ENCODE measurements at places on chromosomes 2 and 18.

- DNase-seq = no peak
These were observed 14.5 kb upstream of the LRPPRC start for GRCh38 chr2:44010266-44010665.

- DNase-seq = no peak
These were observed 411 bp downstream of the RNASEH1 start for GRCh38 chr2:3557639-3558204.

DNA sequence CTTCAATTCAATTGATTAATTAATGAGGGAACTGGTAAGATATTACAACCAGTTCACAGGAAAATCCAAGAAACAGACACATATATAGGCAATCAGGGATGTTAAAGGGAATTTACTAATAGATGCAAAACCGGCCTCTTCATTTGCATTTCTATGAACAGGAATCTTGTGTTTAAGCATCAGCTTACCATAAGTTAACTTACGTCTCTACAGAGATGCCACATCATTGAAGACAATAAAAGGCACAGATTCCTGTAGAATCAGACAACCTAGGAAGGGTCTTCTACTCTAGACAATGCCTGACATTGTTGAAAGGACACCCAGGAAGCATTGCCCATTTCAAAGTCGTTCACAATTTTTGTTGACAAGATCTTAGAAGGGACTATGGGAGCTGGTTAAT is 121.0 kb upstream of the STPG4 start:
- DNase-seq = no peak

DNA sequence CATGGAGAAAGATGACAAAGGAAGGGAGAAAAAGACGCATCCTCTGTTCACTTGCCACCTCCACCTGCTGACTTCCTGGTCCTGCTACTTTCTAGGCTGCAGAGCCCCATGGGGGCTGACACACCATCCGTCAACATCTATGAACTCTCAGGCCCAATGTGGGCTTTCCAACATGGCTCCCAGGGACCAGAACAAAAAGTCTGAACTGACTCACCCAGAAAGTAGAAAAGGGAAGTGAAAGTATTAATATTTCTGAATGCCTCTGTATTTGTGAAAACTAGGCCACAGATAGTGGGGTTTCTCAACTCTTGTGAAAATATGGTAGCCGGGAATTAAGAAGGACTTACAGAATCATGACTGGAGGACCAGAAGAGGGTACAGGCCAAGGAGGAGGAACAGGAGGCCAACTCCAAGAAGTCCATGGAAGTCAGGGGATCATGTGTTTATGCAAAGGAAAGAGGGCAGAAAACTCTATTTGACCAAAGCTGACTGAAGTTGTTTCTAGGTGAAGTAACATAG is 123.1 kb upstream of the CAB39 start:
- no peak for DNase-seq

- no peak for DNase-seq
These were observed 285.7 kb downstream of the EPHA4 start for GRCh38 chr2:221286406-221286805.

DNA sequence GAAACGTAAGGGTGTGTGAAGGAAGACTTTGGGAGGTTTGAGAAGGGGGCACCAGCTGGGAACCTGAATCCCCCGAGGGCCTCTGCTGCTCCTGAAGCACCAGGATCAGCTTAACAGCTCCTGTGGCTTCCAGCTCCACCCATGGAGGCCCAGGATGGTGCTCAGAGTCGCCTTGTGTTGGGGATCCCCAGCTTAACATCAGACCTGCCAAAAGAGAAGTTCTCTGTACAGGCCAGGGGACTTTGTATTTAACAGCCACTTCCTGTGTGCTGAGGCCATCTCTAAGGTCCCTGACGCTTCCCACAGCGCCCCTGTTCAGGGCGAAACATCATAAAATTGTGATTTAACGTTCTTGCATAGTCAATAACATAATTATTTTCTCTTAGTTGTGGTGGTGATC is 77.5 kb downstream of the NCK2 start:
- no peak for DNase-seq

DNA sequence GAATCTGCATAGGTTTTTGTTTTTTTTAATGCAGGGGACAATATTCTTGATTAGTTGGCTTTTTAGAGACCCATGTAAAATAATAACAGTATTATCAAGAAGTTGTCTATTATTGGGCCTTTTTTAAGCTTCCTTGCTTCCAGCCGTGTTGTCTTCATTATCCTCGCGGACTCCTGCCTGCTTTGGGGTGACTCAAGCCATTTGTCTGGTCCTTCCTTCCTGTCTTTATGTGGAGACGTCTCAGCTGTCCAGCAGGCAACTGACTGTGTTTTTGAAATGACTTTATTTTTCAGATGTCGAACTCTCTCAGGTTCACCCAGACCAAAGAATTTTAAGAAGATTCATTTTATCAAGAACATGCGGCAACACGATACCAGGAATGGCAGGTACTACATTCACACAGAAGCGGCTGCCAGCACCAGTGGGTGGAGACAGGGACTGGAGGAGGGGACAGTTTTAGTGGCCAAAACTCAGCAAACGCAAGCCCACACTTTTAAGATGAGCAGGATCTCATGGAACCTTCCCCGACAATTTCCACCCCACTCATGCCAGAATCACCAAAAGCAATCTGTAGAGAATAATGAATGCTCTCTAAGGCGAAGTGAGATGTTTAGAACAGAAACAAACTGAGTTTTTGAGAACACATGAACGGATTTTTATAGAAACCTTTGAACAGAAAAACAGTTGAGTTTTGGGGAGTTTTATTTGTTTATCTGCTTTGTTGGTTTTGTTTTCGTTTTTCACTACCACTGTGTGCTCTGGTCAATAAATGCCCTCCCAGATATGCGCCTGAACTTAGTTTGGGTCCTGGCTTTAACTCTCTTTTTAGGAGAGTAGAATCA is 59.1 kb downstream of the CABLES1 start:
- DNase-seq = no peak

GRCh38 chr18:13136904-13137669 is 81.5 kb upstream of the LDLRAD4 start:
- no peak for DNase-seq

- no peak for DNase-seq
These were observed 131.4 kb upstream of the HAAO start for GRCh38 chr2:42923580-42924417.

DNA sequence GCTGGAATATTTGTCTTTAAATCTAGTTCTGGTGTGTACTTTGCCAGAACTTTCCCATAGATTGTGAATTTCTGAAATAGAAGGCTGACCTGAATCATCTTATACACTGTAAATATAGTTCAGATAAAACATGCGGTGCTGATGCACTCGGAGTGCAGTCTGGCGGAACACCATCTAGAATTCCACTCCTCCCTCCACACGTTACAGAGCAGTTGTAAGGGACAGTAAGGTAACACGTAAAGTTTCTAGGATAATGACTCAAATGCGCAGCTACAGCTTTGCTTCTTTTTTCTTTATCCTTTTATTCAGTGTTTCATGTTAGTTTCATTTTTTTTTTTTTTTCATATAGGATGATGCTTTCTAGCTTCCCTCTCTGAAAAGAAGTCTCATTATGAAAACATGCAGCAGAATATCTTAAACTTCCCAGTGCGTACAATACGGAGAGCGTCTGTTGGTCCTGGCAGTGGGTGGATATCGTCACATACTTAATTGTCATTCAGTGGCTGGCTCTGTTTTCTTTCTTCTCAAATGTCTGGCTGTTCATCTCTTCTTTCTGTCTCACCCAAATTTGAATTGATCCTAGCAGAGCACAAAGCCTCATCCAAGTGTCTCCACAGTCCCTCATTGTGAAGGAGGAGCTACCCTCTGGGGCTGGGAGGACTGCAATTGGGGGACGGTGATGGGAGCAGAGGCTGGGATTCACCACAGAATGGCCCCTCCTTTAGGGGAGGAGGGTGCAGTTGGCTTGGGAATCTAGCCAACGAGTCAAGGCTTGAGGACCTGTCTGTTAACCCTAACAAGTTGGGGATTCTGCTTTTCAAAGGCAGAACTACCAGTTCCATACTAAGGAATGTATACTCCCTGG is 138.8 kb downstream of the MYT1L start:
- no peak for DNase-seq

GRCh38 chr2:55196526-55196925 is 35.6 kb downstream of the CLHC1 start:
- no peak for DNase-seq

DNA sequence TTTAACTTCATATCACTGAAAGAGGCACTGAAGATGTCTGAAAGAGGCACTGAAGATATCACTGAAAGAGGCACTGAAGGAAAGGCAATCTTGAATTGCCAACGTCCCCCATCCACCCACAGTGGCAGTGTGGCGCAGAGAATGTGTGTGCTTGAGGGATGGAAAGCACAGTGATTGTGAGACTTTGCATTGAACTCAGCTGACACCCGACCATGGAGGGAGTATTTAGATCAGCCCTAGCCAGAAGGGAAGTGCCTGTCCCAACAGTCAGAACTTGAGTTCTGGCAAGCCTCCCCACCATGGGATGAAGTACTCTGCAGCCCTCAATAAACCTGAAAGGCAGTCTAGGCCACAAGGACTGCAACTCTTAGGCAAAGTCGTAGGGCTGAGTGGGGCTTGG is 33.8 kb downstream of the MAP4K3 start:
- no peak for DNase-seq

DNA sequence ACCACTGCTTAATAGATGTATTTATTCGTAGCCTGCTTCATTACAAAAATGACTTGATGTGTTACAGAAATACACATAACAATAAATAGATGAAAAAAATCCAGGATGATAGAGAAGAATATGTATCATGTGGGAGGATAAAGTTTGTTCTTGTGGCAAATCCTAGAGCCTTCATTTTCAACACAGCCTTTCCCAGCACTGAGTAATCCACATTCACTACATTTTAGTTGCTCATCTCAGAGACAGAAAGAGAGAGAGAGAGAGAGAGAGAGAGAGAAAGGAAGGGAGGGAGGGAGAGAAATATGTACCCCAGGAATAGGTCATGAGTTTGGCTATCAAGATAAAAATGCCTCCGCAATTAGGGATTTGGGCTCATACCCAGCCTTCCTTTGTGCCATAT is 144.3 kb downstream of the RBMS1 start:
- no peak for DNase-seq

DNA sequence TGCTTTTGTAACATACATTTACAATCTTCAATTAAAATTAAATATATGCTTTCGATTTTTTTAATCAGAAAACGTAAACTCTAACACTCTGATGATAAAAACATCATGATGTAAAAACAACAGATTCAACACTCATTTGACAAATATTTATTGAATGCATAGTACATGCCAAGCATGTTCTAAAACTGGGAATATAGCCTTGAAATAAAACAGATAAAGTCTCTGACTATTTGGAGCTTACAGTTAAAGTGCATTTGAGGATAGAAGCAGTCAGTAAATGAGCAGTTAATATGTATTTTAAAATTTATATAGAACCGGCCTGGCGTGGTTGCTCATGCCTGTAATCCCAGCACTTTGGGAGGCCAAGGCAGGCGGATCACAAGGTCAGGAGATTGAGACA is 47.8 kb downstream of the TMX3 start:
- DNase-seq = no peak

DNA sequence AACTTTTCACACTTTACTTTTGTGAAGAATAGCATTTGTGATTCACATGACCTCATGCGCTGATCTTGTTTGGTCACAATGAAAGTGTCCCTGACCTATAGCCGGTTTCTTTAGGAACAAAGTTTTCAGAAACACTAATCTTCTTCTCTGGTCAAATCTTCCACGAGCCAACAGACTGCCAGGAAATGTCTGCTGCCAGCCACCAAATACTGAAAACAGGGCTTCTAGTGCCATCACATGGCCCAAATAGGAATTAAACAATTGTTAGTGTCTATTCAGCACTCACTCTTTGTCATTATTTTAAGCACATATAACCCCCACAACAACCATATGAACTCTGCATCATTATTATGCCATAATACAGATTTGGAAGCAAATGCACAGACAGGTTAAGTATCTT is 286.5 kb upstream of the SYT4 start:
- no peak for DNase-seq

GRCh38 chr2:29309090-29310029 is 194.1 kb downstream of the CLIP4 start:
- peak; percentile 42 for DNase-seq

- DNase-seq = no peak
These were observed 93.7 kb downstream of the MAPK4 start for GRCh38 chr18:50653402-50654093.

GRCh38 chr18:28478531-28478930 is 301.6 kb upstream of the CDH2 start:
- DNase-seq = no peak

DNA sequence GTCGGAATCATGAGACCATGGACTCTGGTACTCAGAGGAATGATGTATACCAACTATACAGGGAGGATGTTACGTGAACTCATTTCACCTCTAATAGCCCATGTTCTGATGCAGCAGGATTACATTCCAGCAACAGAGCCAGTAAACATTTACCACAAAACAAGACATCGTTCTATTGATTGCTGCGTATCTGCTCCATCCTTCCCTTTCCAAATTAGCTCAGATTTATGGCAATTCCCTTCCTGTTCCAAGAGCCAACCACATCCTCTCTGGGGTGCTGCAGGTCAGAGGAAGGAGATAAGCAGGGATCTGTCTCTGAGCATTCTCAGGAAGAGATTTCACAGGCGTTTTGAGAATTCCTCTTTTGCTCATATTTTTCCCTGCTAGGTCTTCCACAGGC is 98.3 kb downstream of the KLF7 start:
- no peak for DNase-seq

DNA sequence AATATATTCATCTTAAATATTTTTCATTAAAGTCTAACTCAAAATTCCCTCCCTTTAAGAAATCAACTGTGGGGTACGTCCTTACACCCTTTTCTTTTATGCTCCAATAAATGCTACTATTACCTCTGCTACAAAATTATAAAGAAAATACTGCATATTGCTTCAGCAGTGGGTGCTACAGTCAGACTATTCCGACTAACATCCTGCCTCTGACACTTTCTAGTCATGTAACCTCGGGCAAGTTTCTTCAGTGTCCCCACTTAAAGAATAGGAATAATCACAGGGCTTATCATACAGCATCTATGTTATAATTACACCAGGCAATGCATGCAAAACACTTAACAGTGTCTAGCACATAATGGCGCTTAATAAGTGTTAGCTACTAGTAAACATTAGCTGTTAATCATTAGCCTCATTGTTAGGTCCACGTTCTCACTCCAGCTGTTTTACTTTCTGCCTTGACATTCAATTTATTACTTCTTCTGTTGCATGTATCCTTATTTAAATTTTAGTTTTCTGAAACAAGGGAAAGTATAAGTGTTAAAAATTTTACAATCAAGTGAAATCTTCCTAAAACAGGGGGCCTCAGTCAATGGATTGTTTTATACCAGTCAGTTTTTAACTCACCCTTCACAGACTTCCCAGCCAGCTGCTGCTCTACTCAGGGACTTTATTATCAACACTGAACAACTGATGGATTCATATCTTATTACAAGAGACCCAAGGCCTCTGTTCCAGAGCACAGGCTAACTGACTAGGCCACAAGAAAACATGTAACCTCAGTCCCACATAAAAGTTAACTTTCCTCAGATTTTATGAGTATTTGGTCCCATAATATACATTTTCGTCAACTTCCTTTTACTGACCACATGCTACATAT is 54.0 kb downstream of the CLASP1 start:
- DNase-seq = no peak

DNA sequence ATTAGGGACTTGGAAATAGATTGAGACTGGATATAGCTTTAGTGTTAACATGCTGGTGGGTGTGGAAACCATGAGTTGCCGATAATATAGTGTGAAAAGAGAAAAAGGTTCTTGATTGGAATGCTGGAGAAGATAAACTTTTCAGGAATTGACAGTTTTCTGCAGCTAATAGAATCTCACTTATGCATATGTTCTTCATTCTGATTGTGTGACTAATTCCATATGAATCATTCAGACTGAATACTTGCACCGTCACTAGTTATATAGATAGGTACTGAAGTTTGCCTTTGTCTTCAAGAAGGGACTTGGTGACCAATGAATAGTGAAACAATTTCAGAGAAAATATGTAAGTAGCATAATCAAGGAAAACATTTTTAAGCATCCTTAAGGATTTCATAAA is 225.7 kb upstream of the FOSL2 start:
- DNase-seq = no peak

All from stimulated activated CD4-positive, alpha-beta T cell treated with anti-CD3 and anti-CD28 coated beads, TNF-alpha, amount 100 ng/mL, for 24 hours (primary cell).